ENCODE measurements at places on chromosomes 3 and 15.

GRCh38 chr3:86109434-86109833, 881.5 kb downstream of the VGLL3 start:
- no peak for DNase-seq

DNA sequence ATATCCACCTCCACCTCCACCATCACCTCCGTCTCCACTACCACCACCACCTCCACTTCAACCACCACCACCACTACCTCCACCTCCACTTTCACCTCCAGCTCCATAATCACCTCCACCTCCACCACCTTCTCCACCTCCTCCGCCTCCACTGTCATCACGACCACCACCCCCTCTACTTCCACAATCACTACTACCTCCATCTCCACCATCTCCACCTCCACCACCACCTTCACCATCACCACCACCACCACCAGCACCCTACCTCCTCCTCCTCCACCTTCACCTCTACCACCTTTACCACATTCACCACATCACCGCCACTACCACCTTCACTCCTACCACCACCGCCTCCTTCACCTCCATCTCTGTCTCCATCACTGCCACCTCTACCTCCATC, 435.7 kb downstream of the MCTP2 start:
- no peak for DNase-seq

GRCh38 chr3:47411696-47412452, 31.1 kb downstream of the PTPN23 start:
- no peak for DNase-seq

DNA sequence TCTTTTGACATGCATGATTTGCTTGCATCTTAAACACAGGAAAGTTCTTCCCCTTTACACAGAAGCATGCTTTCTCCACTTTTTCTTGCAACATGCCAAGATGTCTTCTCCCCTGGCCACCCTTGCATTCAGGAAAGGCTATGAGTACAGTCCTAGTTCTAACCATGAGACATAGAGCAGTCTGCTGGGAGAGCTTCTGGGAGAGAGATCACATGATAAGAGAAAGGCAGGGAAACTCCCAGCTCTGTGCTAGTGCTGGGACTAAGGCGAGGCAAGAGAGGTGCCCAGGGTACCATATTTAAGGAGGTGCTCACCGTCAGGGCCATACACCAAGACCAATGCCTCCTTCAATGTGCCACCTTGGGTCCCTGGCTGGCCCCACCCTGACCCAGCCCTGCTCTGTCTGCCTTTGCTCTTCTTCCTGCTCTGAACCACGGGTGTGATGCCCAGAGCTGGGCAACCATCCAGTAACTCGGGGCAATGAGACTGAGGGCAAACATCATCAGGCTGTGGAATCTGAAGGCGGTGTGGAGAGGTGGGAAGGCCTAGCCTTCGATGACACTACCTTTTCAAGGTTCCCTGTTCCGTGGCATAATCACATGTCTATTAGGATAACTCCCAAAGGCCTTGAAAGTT, 77.4 kb upstream of the PRR20G start:
- DNase-seq = no peak

- DNase-seq = no peak
These were observed 48.6 kb upstream of the ARL8B start for GRCh38 chr3:5073374-5074085.

- DNase-seq = no peak
These were observed 392.8 kb downstream of the TIGIT start for GRCh38 chr3:114686621-114687020.

DNA sequence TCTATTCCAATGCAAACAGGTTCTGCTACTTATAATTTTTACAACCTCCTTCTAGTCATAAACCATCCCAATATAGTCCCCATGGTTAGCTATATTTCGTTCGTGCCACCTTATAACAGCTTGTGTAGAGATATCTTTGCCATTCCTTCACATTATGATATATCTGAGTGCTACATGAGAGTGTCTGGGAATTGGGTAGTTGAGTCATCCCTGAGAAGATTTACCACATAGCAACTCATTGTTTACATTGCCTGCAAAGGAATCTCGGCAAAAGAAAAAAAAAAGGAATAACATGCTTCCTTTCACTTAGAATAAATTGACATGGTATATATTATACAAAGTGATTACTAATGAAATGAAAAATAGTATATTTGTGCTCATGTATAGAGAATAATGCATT, 86.0 kb upstream of the VGLL3 start:
- DNase-seq = no peak

DNA sequence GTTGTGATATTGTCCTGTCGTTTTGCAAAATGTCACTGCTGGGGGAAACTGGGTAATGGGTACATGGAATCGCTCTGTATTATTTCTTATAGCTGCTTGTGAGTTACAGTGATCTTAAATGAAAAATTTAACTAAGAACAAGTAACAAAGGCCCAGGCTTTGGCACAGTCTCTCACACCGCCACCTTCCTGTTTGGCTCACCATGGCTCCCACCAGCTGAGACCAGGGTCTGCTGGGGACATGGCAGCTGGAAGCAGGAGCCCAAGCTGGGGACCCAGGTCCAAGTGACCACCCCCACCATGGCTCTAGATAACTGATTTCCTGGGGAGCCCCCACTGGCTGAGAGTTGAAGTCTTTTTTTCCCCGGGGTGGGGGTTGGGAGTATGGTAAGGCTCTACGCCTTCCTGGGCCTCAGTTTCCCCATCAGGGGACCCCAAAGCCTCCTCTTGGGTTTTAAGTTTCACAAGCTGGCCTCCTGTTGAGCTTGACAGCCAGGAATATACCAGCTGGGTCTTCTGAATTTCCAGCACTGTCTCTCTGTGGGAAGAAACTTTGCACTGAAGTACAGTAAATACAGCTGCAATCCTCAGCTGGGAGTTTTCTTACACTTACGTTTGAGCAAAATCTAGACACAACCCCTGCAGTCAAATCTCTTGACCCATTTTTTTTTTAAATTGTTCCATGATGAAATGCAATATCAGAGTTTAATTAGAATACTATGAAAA, 26.1 kb downstream of the ABTB1 start:
- DNase-seq = no peak

DNA sequence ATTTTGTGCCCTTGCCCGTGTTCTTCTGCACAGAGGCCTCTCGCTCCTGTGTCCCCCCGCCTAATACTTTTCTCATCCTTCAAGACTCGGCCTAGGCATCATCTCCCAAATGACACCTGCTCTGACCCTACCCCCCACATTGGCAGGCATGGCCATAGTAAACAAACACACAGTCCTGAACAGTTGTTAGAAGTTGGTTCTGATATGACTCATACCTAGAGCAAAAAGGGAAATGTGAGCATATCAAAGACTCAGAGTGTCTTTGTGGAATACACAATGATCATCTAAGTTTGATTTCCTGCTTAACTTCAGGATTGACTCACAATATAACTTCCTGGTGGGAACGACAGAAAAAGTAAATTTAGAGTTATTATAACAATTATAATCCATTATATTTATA, 120.5 kb downstream of the POLR2M start:
- DNase-seq = no peak

- no peak for DNase-seq
These were observed 624 bp downstream of the BRK1 start for GRCh38 chr3:10116138-10116460.

- DNase-seq = no peak
These were observed 7.5 kb upstream of the PLA2G4D start for GRCh38 chr15:42101861-42102260.

- no peak for DNase-seq
These were observed 66.2 kb downstream of the MAP4 start for GRCh38 chr3:47949979-47950378.

- no peak for DNase-seq
These were observed 678 bp upstream of the TFG start for GRCh38 chr3:100708644-100708988.

- DNase-seq = no peak
These were observed 378.3 kb upstream of the RGMA start for GRCh38 chr15:93467337-93467736.

GRCh38 chr3:102329561-102329960, 105.3 kb upstream of the ZPLD1 start:
- no peak for DNase-seq

DNA sequence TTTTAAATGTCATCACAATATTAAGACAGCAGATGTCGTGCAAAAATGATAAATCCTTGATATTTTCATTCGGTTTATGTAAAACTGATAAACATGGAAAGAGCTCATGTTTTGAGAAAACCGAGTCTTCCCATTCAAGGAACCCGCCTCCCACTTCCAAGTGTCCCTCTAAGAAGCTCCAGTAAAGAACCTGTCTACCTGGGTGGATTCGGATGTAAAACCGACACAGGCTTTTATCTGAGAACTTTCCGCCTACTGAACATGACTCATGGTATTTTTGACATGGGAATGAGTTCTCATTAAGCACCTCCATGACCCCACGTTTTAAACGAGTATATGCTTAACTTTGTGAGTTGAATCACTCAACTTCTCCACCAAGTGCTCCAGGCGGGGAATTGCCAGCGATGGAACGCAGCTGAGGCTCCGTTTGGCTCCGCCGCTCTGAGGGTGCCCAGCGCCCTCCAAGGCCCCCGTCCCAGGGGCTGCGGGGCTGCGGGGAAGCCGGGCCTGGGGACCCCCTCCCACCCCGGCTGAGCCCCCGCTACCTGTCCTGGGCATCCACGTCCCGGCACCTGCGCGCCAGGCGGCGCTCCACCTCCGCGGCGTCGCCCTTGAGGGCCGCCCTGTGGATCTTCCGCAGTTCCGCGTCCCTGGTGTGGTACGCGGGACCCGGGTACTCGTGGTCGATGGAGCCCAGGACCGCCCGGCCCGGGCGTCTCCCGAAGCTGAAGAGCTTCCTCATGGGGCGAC, 119.9 kb downstream of the LMLN start:
- peak; percentile 45 for DNase-seq

GRCh38 chr3:157624801-157625200, 121.6 kb upstream of the VEPH1 start:
- DNase-seq = no peak

DNA sequence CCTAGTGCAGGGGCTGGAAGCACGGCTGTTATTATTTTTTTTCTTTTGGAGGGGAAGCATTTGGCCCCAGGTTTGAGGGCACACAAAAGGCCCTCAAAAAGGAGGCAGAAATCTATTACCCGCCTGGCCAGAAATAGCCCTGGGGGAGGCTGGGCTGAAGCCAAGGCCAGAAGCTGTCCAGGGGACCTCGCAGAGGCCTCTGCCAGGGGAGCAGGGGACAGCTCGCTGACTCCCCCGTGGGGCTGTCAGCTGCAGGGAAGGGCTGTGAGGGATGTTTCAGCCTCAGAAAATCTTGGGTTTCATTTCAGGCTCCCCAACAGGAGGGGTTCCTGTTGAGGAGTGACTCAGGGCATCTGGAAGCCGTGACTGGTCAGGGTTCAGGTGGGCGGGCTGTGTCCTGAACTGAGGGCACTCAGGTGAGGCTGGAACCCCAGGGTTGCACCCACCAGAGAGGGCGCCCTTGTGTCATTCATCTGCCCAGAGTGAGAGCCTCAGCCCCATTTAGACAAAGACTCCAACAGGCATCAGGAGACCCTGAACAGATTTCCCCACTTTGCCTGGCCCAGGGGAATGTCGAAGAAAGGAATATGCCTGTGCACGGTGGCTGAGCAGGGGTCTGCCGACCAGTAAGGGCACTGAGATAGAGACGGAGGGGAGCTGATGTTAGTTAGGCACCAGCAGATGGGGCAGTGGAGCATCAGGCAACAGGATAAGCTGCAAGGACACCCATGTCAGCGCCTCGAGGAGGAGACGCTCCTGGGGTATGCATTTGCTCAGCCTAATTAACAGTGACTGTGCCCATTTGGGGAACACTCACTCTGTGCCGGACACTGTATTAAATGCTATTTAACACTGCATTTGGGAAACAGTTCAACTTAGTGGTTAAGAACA, 43.5 kb upstream of the SLC6A11 start:
- DNase-seq = peak; percentile 40

GRCh38 chr3:122992676-122993075, 34.9 kb downstream of the SEMA5B start:
- DNase-seq = no peak

DNA sequence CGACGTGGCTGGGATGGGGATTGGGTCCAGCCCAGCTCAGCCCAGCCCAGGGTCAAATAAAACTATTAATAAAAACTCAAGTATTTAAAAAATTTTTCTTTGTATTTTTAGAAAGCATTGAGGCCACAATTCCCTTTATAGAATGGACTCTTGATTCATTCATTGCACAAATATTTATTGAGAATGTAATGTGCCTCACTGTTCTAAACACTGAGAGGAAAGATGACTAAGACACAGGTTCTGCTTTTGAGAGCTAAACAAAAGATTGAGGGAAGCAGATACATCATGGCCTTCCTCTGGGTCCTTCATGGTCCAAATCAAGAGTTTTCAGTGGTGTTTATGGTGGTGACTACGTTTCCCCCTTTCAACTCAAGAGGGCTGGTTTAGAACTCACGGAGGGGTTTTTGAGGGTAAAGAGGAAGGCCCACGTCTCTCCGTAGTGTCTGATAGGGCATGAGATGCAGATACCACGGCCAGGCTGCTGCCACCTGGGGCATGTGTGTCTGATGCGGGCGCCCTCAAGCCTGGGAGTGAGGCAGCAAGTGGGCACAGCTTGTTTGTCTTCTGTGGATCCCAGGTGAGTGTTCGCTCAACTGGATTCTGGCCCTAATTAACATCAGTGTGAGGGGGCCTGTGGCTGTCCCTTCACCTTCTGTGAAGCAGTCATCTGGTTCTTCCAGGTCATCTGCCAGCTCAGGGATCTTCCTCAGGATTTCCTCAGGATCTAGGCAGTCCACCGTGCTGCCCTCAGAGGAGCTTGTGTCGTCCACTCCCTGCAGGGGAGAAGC, 73.5 kb upstream of the SCN5A start:
- no peak for DNase-seq

- DNase-seq = no peak
These were observed 12.4 kb downstream of the ZNF710 start for GRCh38 chr15:90013503-90013937.

DNA sequence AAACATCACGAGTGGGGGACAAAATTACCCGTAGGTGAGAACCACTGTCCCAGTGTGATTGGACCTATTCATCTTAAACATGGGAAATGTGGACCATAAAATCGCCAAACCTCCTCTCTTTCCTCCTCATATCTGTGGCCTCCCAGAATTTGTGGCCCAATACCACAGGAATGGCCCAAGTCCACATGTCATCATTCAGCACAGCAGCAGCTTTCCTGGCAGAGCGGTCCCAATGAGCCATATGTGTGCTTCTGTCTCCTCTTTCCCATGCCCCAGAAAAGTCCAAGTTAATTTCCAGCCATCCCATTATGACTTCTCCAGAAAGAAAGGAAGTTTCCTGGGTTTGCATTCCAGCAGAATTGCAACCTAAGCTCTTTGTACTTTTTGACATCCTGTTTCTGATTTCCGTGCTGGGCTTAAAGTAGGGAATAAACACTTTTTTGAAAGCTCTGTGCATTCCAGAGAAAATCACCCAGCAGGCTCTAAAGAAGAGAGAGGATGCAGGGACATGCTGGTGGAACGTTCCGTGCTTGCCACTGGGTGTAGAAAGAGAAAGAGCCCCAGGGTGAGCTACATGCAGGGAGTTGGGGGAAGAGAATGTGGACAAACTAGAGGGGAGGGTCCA, 259.4 kb upstream of the PROK2 start:
- no peak for DNase-seq
